ENCODE measurements at places on chromosomes 3 and 15.

GRCh38 chr3:46193436-46193835, 14.7 kb downstream of the CCR1 start:
- DNase-seq: no peak

DNA sequence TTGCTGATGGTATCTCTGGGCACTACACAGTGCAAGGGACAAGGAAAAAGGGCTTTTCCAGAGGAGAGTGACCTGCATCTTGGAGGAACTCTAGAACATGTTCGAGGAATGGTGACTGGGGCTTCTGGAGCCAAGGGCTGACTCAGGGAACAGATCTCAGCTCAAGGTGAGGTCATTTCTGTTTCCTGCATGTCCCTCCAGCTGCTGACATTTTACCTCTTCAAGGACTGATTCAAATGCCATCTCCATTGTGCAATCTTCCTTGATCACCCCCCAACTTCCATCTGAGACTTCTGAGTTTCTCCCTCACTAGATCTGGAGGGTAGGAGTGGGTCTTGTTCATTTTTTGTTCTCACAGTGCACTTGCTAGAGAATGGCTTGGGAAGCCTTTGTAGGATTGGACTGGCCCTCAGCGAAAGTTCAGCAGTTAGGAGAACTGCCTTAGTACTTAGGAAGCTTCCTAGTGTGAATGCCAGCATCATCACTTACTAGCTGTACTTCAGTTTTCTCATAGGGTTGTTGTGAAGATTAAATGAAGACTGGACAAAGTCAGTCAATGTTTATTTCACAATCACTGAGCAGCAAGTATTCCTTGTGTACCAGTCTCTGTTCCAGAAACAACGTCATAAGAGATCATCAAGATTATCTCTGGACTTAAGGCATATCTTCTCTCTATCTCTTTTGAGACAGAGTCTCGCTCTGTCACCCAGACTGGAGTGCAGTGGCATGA, 2.6 kb upstream of the IDH3A start:
- no peak for DNase-seq

GRCh38 chr3:14853271-14853951, 34.6 kb downstream of the FGD5 start:
- no peak for DNase-seq

DNA sequence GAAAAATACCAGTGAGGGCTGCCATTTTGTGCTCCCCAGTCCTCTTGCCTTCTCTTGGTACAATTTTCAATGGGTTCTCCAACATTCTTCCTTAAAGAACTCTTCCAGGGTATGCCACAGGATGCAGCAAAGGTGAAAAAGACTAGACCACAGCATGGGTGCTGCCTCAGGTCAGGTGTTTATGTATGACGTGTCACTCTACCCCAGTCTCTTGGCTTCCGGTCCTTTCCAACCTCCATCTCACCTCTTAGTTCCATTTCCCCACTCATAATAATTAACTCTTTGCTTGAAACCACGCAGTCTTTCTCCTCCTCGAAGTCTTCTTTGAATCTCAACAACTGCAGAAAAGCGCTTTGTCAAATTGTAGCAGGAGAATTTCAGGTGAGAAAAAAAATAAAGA, 104.7 kb upstream of the TBC1D5 start:
- no peak for DNase-seq

DNA sequence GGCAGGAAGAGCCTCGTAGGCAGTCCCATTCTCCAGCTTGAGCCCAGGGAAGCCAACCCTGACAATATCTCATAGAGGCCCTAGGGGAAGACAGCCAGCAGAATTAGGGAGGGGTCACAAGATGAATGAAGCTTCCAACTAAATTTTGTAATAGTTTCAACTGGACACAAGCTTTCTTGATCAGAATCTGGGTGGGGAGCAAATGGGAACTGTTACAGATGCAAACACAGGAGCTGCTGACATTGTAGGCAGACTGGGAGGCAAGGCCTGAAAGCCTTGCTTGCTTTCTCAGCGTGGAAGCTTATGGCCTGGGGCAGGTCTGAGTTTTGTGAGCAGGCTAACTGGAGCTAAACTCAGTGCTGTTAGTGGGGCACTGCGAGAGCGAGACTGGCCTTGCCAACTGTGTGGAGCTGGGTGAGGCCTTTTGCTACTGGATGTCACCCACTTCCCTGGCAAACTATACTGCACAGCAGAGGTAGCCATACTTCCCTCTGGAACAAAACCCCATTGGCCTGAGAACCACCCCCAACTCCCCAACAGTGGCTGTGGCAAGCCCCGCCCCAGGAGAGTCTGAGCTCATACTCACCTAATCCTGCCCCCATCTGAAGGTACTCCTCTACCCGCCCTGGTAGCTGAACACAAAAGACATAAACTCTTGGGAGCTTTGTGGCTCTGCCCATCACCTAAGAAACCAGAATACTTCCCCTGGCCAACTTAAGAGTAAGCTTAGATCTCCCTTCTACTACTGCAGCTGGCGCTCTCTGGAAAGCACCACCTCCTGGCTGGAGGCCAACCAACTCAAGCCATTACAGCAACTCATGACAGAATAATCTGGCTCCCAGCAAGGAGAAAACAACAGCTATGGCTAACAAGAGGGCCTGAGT, 42.9 kb downstream of the CFAP20DC start:
- DNase-seq: no peak

GRCh38 chr15:61336026-61336638, 107.0 kb upstream of the RORA start:
- no peak for DNase-seq

GRCh38 chr15:96687388-96688107, 357.0 kb downstream of the NR2F2 start:
- no peak for DNase-seq

DNA sequence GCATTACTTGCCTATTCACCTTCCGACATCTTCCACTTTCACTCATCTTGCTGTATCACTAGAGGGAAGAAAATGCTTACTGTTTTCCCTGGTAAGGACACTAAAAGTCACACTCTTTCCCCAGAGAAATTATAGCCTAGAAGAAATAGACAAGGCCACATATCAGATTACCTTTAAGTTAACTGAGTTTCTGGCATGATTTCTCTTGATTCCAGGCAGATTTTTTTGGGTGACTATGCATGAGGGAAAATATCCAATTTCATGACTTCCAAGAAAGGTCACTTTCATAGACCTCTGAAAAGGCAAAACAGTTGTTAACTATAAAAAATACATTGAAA, 30.3 kb downstream of the TCF12 start:
- no peak for DNase-seq

GRCh38 chr15:66927201-66928077, 138.0 kb upstream of the SMAD3 start:
- no peak for DNase-seq

GRCh38 chr15:81178365-81178764, 18.3 kb upstream of the IL16 start:
- no peak for DNase-seq

DNA sequence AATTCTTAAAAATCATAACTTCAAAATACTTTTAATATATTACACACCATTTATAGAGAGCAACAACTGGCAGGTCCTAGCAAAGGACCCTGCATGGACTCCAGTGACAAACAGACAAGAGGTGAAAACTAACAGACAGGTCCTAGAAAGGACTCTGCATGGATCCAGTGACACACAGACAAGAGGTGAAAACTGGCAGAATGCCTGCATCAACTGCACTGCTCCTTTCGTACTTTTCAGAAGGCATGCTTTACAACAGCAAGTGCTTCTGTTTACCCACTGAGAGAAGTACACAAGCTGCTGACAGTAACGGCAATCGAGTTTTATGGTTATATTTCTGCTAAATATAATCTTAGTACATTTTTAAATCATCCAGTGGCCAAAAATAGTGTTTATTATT, 24.3 kb upstream of the GP5 start:
- DNase-seq: no peak

- DNase-seq: no peak
These were observed 21.0 kb downstream of the PDZRN3 start for GRCh38 chr3:73603762-73604171.

DNA sequence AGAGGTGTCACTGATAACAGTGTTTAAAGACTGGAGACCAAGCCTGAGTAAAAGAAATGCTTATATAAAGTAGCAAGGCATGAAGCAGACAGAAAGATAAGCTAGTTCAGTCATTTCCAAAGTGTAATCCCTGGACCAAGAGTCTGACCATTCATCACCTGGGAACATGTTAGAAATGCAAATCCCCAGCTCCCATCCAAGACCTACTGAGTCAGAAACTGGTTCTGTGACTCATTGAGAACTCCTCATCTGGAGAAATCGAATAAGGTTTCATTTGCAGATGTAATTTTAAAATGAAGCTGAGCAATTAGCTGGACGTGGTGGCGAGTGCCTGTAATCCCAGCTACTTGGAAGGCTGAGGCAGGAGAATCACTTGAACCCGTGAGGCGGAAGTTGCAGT, 473.9 kb upstream of the UBE2E2 start:
- no peak for DNase-seq

GRCh38 chr15:87354661-87355410, 901.7 kb downstream of the NTRK3 start:
- no peak for DNase-seq

DNA sequence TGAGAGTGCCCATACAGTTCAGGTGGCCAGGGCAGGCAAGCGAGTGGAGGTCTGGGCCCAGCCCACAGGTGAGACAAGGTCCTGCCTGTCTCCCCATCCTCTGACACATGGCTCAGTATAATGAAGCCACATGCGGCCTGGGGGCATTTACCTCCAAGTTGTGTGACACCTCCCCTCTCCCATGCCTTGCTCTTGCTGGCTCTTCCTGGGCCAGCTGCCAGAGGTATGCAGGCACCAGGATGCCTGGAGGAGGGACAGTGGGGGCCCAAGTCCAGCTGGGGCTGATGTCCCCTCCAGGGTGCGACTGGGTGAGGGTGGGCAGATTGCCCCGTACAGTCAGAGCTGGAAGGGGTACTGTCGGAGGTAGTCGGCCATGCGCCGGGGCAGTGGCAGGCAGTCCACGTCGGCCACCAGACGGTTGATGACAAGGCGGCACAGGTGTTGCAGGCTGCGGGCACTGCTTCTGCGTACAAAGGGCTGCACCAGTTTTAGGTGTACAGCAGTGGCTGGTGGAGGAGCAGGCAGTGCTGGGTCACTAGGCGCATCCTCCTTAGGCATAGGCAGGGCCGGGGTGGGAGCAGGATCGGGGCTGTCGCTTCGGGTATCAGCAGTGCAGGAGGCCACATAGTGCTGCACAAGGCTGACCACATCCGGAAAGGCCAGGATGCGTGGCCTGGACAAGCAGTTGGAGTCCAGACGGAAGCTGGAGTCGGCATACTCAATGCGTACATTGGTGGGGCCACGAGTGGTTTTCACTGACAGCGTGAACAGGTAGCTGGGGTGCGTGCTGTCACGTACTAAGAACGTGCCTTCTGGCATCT, 4.1 kb downstream of the CISH start:
- no peak for DNase-seq

- DNase-seq: no peak
These were observed 20.2 kb downstream of the RYR3 start for GRCh38 chr15:33330931-33331330.

GRCh38 chr15:59515190-59515589, 77.2 kb downstream of the FAM81A start:
- DNase-seq: no peak

DNA sequence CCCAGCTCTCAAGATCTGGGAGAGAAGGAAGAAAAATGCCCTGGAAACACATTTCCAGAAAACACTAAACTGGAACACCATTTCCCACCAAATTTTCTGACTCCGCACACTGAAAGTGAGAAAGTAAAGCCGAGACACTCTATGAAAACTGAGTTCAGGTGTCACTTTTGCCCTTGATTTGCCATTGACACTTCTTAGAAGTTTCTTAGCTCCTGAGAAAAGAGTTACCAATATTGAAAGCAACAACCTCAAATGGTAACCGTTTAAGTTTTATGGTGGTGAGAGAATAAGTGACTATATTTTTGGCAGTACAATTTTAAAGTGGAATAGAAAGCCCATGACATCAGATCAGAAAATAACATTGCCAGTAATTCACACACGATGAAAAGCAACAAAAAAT, 39.0 kb downstream of the CD86 start:
- no peak for DNase-seq

DNA sequence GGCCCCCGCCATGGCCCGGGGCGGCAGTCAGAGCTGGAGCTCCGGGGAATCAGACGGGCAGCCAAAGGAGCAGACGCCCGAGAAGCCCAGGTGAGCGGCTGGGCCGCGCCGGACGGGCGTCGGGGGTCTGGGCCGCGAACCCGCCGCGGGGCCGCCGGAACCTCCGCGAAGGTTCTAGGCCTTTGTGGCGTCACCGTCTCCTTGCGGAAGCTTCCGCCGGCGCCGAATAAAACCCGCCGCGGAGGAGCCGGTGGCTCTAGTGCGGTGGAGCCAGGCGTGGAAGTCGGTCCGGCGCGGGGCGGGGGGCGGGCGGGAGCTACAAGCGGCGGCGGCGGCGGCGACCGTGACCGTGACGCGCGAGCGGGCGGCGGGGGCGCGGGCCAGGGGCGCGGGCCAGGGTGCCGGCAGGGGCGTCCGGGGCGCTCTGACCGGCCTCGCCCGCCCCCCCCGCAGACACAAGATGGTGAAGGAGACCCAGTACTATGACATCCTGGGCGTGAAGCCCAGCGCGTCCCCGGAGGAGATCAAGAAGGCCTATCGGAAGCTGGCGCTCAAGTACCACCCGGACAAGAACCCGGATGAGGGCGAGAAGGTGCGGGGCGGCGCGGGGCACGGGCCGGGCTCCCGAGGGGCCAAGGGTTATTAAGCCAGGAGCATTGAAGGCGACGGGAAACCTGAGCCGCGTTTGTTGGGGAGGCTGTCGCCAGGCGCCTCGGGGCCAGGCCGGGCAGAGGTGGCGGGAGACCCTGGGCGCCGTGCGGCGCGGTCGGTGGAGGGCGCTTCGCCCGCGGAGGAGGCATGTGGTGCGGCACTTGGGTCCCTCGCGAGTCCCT, at the start of gene DNAJA4:
Gene DNAJA4, plus strand, starts transcription at position 259 of the 833 bp plus-strand sequence. Its CDS starts 202 bp downstream, at position 461.
- peak; percentile 74 for DNase-seq

DNA sequence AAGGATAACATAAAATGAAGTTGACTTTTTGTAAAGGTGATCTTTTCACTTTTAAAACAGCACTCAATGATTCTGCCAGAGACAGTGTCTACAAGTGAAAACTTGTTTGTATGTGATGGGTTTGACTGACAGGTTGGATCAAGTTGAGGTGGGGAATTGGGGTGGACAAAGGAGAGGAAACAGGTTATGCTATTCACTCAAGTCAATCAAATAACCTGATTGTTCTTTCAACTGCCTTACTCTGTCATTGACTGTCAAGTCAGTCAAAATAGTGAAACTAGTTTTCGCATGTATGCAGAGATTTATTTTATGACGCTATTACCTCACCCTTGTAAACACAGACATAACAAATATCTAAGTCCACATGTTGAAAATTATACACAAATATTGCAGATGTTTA, 187.7 kb downstream of the ROBO2 start:
- DNase-seq: no peak

GRCh38 chr15:65942436-65942835, 73.1 kb downstream of the RAB11A start:
- no peak for DNase-seq

DNA sequence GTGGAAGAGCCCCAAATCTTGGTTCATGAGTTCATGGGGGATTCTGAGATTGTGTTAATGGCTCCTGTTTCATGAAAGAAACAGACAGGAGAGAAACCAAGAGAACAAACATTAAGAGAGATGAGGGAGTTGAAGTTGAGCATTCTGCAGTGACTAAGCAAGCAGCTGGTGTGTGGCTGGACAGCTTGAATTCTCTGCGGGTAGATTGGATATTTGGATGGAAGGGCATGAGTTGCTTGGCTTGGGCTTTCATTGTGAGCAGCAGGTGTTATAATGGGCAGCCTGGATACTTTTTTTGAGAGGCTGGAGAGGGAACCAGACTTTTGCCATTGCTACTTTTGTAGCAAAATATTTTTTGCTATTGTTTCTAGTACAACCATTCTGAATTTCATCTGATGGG, 346.8 kb upstream of the SATB1 start:
- no peak for DNase-seq
